Thoracic aorta (tissue), 2 donors: ENCODE measurements at places on chromosomes 13 and 19.

DNA sequence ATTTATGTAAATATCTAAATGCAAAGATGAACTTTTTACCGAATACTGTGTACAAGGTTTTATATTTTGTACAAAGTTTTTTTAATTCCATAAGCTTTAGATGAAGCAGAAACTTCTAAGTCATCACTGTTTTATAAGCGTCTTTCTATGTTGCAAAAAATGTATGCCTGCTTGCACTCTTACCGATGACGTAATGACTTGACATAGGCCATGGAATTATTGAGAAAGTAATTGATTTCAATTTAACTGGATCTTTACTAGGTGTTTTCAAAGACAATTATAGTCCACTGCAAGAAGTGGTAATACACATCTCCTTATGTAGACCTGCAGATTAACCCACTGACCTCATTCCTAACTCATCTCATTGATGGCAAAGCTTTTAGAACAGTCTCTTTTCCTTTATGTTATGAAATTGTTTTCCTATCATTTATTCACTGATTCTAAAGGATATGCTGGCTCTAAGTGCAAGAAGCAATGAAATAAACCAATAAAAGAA is 10.4 kb downstream of the DACH1 start:
- DNase-seq, result no peak
- H3K27ac ChIP-seq, result no peak overlapping the region
- H3K27me3 ChIP-seq, result no peaks in the 10 kb centered on the region
- no peaks in the 10 kb centered on the region for H3K36me3 ChIP-seq

GRCh38 chr13:26067601-26068000 is 15.8 kb upstream of the SHISA2 start:
- DNase-seq, result no peak
- no peaks in the 10 kb centered on the region for H3K27me3 ChIP-seq
- H3K4me1 ChIP-seq, result no peaks in the 10 kb centered on the region
- H3K36me3 ChIP-seq, result no peaks in the 10 kb centered on the region
- H3K4me3 ChIP-seq, result no peak overlapping the region

DNA sequence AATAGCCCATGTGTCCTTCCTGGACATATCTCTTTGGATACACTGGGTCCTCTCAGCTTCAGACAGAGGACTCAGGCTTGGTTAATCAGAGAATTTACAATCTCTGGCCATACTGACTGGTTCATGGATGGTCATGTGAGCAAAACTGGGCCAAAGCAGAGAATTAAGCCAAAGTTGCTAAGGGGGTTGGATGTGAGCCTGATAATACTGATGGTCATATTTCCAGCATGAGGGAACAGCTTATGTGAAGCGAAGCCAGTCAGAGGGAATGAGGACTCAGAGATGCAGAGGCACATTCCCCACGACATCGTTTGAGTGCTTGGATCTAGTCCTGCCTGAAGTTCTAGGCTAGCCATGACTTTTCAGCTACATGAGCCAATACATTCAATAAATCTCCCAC is 22.0 kb upstream of the LRRC4B start:
- no peak overlapping the region for H3K27ac ChIP-seq
- DNase-seq, result no peak

GRCh38 chr13:24129914-24130774 is 30.4 kb upstream of the SPATA13 start:
- H3K4me1 ChIP-seq, result no peaks in the 10 kb centered on the region
- H3K36me3 ChIP-seq, result no peaks in the 10 kb centered on the region
- no peaks in the 10 kb centered on the region for H3K27me3 ChIP-seq
- no peak for DNase-seq

- H3K4me3 ChIP-seq, result peak overlapping the region; percentile 36
- H3K36me3 ChIP-seq, result no peaks in the 10 kb centered on the region
- H3K27me3 ChIP-seq, result no peaks in the 10 kb centered on the region
- DNase-seq, result no peak
Observed at GRCh38 chr13:80083081-80083852, 257.7 kb downstream of the SPRY2 start.

DNA sequence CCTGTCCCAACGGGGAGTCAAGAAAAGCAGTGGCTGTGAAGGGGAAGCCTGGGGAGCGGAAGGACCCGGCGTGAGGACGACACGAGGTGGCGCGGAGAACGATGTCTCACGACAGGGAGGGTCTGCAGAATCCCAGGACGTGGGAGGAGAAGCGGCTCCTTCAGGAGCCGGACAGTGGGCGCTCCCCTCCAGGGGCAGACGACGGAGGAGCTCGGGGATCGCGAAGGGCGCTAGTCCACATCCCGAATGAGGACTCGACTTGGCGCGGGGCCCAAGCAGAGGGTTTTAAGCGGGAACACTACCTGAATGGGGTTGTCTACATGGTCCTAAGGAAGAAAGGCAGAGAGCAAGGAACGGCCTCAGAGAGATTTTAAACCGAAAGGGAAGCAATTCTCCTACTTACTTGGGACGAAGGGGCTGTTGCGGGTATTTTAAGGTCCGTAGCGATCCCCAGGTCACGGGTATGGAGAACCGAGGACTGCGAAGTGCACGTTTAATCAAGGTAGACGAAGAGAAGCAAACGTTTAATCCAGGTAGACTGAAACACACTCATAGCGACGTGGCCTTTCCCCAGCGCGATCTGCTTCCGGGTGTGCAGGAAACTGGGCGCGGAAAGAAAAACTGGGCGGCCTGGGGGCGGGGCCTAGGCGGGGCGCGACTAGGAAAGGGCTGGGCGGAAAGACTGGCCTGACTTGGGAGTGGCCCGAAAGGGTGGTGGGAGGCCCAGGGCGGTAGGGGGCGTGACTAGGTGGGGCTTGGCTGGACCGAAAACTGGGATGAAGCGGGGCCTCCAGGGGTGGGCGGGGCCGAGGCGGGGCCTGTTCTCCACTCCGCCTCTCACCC is at the start of gene ZNF841:
ZNF841 (minus strand) TSS at position 594 of the 843 bp plus-strand sequence. CDS start 10,964 bp downstream, outside the sequence.
- H3K27me3 ChIP-seq, result no peaks in the 10 kb centered on the region
- DNase-seq, result peak; percentile 83
- peak within 1 kb of the TSS; percentile 83 for H3K4me3 ChIP-seq
- peak within 1 kb of the TSS; percentile 71 for H3K27ac ChIP-seq
- peaks cover 5% of the 10 kb centered on the region for H3K36me3 ChIP-seq

DNA sequence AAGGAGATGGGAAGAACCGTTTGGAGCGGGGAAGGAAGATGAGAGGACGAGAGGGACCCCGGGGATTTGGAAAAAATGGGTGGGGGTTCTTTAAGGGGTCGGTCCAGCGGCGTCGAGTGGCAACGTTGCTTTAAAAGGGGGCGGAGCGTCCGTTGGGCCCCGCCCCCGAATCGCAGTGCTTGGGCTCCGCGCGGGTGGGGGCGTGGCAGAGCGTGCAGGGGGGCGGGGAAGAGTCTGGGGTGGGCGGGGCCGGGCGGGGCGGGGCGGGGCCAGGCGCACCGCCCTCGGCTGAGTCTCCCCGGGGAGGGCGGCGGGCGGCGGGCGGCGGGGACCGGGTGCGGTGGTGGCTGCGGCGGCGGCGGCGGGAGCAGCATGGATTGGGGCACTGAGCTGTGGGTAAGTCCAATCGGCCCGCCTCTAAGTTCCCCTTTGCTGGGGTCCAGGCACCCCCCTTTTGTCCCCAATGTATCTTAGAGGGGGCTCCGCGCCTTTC is at the start of gene TRIP10:
TRIP10 (plus strand) TSS at position 291 of the 493 bp plus-strand sequence; CDS start at position 373, 82 bp downstream.
- H3K36me3 ChIP-seq, result peaks cover 12% of the 10 kb centered on the region
- H3K4me3 ChIP-seq, result peak within 1 kb of the TSS; percentile 88
- no peaks in the 10 kb centered on the region for H3K27me3 ChIP-seq
- peaks cover 31% of the 10 kb centered on the region for H3K4me1 ChIP-seq

- H3K4me1 ChIP-seq, result peaks cover 19% of the 10 kb centered on the region
- no peak overlapping the region for H3K27ac ChIP-seq
- DNase-seq, result no peak
- no peaks in the 10 kb centered on the region for H3K27me3 ChIP-seq
Observed at GRCh38 chr19:48986211-48986610, 6.9 kb downstream of the GYS1 start.

GRCh38 chr13:111184458-111185401 is 69.6 kb downstream of the ARHGEF7 start:
- no peaks in the 10 kb centered on the region for H3K36me3 ChIP-seq
- peak overlapping the region; percentile 78 for H3K27ac ChIP-seq
- no peaks in the 10 kb centered on the region for H3K27me3 ChIP-seq
- no peak for DNase-seq

- no peaks in the 10 kb centered on the region for H3K36me3 ChIP-seq
- no peaks in the 10 kb centered on the region for H3K4me1 ChIP-seq
- no peaks in the 10 kb centered on the region for H3K27me3 ChIP-seq
- no peak overlapping the region for H3K4me3 ChIP-seq
- DNase-seq, result no peak
Observed at GRCh38 chr19:5484398-5485285, 29.4 kb downstream of the ZNRF4 start.

GRCh38 chr13:24693862-24694471 is 13.8 kb downstream of the ATP12A start:
- no peaks in the 10 kb centered on the region for H3K36me3 ChIP-seq
- H3K27me3 ChIP-seq, result no peaks in the 10 kb centered on the region
- no peak overlapping the region for H3K27ac ChIP-seq
- no peak for DNase-seq
- no peak overlapping the region for H3K4me3 ChIP-seq

GRCh38 chr13:76929320-76929719 is 19.0 kb upstream of the ACOD1 start:
- H3K27ac ChIP-seq, result no peak overlapping the region
- H3K4me3 ChIP-seq, result no peak overlapping the region
- no peaks in the 10 kb centered on the region for H3K4me1 ChIP-seq
- no peaks in the 10 kb centered on the region for H3K27me3 ChIP-seq
- no peaks in the 10 kb centered on the region for H3K36me3 ChIP-seq

GRCh38 chr13:96728463-96728862 is 265.8 kb downstream of the OXGR1 start:
- H3K27ac ChIP-seq, result no peak overlapping the region
- no peaks in the 10 kb centered on the region for H3K36me3 ChIP-seq
- H3K4me3 ChIP-seq, result no peak overlapping the region
- DNase-seq, result no peak

DNA sequence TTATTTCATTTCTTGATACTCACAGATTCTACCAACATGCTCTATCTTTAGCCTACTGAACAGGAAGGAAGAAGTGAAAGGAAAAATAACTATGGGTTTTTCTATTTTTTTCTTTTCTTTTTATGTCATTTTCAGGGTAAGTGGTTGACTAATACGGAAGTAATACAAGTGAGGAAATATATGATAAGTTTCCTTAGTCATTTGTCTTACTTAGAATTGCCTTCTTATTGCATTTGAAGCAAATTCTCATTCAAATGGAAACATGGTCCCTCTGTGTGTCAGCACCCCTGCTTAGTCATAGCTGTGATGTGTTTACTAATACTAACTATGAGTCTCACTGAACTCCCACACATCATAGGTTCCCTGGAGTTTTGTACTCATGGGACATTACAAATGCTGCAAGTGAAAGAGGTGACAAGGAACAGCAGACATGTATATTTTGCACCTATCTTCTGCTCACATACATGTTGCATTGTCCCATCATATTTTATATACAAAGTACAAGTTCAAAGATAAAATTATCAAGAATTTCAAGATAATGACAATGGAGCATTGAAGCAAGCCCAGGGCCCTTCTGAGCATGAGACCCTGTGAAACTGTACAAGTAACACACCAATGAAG is 60.1 kb downstream of the DCT start:
- no peak overlapping the region for H3K27ac ChIP-seq
- no peak overlapping the region for H3K4me3 ChIP-seq
- H3K4me1 ChIP-seq, result no peaks in the 10 kb centered on the region
- H3K27me3 ChIP-seq, result no peaks in the 10 kb centered on the region
- DNase-seq, result no peak
- no peaks in the 10 kb centered on the region for H3K36me3 ChIP-seq

GRCh38 chr13:51524829-51525566 is 59.3 kb upstream of the WDFY2 start:
- no peak for DNase-seq
- no peaks in the 10 kb centered on the region for H3K36me3 ChIP-seq
- H3K4me1 ChIP-seq, result peaks cover under 1% of the 10 kb centered on the region
- H3K27me3 ChIP-seq, result no peaks in the 10 kb centered on the region
- H3K4me3 ChIP-seq, result no peak overlapping the region

DNA sequence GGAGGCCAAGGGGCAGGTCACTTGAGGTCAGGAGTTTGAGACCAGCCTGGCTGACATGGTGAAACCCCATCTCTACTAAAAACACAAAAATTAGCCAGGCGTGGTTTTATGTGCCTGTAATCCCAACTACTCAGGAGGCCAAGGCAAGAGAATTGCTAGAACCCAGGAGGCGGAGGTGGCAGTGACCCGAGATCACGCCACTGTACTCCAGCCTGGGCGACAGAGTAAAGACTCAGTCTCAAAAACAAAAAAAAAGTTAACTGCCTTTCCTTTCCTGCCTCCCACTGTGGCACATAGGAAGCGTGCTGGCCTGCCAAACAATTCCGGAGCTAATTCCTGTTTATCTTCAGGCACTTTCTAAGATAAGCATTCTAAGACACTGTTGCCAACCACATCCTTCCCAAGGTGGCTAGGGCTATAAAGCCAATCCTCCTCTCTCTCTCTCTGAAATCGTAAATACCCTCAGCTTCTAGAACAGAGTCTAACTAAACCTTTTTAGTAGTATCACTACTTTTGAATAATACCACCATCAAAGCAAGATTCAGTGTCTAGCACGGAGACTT is 21.6 kb downstream of the SLC25A30 start:
- H3K4me1 ChIP-seq, result no peaks in the 10 kb centered on the region
- H3K36me3 ChIP-seq, result peaks cover 16% of the 10 kb centered on the region
- no peak overlapping the region for H3K4me3 ChIP-seq

GRCh38 chr19:9308091-9308770 is 1.4 kb downstream of the ZNF699 start:
- peaks cover 17% of the 10 kb centered on the region for H3K36me3 ChIP-seq
- no peaks in the 10 kb centered on the region for H3K27me3 ChIP-seq
- peaks cover 19% of the 10 kb centered on the region for H3K4me1 ChIP-seq
- peak overlapping the region; percentile 99 for H3K4me3 ChIP-seq
- DNase-seq, result no peak
- no peak overlapping the region for H3K27ac ChIP-seq

GRCh38 chr19:12450844-12451243 is 10.0 kb upstream of the ZNF443 start:
- no peak for DNase-seq
- H3K4me3 ChIP-seq, result no peak overlapping the region
- peaks cover 5% of the 10 kb centered on the region for H3K36me3 ChIP-seq
- no peak overlapping the region for H3K27ac ChIP-seq
- no peaks in the 10 kb centered on the region for H3K4me1 ChIP-seq
- H3K27me3 ChIP-seq, result no peaks in the 10 kb centered on the region

DNA sequence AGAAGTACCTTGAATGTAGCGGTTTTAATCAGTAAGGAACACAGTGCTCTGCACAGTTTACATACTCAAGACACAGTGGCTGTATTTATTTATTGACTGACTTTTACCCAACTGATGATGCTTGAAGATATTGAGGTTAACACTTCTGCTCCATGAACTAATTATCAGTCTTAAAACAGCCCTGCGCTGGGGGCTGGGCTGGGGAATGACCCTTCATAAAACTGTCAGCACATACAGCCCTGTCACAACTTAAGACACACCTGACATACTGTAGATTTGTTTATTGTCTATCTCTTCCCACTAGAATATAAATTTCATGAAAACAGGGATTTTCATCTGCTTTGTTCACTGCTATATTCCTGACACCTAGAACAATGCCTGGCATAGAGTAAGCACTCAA is 10.8 kb downstream of the NEK5 start:
- no peaks in the 10 kb centered on the region for H3K27me3 ChIP-seq
- H3K4me3 ChIP-seq, result no peak overlapping the region
- no peak overlapping the region for H3K27ac ChIP-seq
